ENCODE measurements at places on chromosomes 2 and 18.

DNA sequence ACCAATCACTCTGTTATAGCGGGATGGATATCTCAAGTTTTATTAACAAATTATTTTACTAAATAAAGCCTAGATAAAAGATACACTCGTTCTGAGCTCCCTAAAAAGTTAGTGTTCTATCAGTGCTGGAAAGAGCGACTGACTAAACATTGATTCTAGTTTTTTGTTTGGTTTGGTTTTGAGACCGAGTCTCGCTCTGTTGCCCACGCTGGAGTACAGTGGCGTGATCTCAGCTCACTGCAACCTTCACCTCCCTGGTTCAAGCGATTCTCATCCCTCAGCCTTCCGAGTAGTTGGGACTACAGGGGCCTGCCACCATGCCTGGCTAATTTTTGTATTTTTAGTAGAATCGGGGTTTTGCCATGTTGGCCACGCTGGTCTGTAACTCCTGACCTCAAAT is 73.8 kb upstream of the CDCA7 start:
- no peak for DNase-seq

DNA sequence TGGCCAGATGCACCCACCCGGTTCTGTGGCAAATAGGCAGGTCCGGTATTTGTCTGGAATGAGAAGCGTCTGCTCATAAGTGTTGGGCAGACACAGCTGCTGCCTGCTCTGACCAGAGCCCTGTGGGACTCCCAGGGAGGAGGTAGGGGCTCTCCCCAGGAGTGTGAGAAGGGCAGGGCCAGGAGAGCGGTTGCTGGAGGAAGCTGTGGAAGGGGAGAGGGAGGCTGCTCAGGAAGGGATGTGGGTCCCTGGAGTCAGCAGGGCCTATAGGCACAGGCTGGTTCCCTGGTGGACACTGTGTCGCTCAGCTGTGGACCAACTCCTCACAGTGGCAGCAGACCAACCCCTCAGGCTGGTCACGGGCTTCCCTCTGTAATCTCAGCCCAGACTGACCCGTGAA is 109.2 kb downstream of the DYSF start:
- no peak for DNase-seq

GRCh38 chr18:79635427-79635726 is 44.2 kb upstream of the CTDP1 start:
- DNase-seq = no peak

GRCh38 chr2:96859099-96859649 is 1.4 kb upstream of the ANKRD39 start:
- no peak for DNase-seq

DNA sequence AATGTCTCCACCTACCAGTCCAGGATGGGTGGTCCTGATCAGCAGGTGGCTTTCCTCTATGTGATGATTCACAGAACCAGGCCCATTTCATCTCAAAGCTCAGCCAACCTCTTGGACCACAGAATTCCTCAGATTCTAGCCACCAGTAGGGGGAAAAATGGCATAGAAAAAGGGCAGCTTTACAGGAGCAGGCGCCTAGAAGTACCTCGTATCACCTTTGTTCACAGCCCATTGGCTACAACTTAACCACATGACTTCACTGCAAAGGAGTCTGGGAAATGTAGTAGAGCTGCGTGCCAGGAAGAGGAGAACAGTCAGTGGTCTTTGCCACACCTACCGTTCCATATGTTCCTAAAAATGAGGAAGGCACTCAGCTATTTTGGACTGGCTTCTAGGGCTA is 62.8 kb upstream of the DTNA start:
- DNase-seq = peak; percentile 89

GRCh38 chr18:74654638-74655037 is 57.0 kb downstream of the ZNF407 start:
- no peak for DNase-seq

- DNase-seq = peak; percentile 11
Measured at GRCh38 chr2:128645631-128646030, 327.0 kb upstream of the HS6ST1 start.

DNA sequence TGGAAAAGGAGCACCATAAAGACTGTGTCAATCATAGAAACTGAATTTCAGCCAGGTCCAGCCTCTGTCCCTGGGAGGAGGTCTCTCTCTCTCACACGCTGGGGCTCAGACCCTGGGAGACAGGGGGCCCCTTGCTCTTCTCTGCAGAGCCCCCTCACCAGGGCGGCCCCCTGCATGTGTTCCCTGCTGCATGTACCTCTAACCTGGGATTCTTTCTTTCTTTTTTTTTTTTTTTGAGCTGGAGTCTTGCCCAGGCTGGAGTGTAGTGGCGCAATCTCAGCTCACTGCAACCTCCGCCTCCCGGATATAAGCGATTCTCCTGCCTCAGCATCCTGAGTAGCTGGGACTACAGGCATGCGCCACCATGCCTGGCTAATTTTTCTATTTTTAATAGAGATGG is 46.5 kb downstream of the TPO start:
- DNase-seq = no peak

DNA sequence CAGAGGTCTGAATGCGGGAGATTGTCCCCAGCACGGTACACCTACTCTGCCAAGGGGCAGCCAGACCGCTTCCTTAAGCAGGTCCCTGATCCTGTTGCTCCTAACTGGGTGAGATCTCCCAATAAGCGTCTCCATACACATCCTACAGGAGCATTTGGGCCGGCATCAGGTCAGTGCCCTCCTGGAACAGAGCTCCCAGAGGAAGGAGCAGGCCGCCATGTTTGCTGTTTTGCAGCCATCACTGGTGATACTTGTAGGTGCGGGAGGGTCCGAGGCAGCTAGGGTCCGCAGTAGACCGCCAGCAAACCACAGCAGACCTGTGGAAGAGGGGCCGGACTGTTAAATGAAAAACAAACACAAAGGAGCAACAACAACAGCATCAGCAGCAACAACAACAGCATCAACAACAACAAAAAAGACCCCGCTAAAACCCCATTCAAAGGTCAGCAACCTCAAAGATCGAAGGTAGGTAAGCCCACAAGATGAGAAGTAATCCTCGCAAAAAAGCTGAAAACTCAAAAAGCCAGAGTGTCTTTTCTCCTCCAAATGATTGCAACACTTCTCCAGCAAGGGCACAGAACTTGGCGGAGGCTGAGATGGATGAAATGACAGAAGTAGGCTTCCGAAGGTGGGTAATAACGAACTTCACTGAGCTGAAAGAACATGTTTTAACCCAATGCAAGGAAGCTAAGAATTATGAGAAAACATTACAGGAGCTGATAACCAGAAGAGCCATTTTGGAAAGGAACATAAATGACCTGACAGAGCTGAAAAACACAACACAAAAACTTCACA is 79.0 kb upstream of the CDH7 start:
- DNase-seq = no peak

- no peak for DNase-seq
Measured at GRCh38 chr18:48576457-48576771, 37.6 kb downstream of the CTIF start.

DNA sequence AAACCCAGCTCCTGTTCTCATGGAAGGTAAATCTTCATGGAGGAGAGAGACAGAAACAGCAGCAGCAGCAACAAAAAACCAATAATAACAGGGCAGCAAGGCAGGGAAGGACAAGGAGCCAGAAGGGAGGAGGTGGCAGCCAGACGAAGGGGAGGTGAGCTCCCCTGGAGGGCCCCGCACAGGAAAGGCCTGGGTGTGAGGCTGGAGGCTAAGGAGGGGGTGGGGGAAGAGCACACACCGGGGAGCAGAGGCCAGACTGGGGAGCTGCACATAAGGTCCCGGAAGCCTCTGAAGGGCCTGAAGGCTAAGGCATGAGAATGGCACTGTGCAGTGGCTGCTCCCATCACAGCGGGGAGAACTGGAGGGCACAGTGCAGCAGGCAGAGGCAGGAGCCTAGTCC is 94.8 kb upstream of the SMAD7 start:
- peak; percentile 41 for DNase-seq

DNA sequence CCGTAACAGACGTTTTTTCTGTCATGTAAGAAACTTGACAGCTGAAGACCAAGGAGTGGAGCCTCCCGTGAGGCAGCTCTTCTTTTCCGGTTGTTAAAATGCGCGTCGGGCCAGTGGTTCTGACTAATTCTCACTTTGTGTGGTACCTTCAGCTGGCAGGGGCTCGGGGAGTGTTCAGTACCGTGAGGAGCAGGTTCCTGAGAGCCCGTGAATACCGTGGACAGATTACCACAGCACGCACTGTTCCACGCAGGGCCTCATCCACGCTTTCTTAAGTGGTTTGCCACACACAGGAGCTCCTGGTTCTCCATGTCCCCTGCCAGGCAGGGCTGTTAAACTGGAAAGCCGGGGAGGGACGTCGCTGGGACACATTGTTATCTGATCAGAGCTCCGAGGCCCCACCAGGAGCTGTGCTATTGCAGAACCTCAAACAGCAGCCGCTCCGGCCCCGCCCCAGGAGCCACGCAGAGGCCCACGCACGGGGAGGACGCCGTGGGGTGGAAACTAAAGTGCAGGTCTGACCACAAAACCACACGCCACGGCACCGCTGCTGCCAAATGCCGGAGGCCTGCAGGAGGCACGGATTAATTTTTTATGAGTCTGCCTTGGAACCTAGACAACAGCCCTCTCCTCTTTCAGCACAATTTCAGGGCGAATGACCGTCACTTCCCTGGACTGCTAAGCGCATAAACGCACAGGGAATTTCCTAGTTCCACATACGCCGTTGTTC is 43.3 kb downstream of the NFATC1 start:
- no peak for DNase-seq

DNA sequence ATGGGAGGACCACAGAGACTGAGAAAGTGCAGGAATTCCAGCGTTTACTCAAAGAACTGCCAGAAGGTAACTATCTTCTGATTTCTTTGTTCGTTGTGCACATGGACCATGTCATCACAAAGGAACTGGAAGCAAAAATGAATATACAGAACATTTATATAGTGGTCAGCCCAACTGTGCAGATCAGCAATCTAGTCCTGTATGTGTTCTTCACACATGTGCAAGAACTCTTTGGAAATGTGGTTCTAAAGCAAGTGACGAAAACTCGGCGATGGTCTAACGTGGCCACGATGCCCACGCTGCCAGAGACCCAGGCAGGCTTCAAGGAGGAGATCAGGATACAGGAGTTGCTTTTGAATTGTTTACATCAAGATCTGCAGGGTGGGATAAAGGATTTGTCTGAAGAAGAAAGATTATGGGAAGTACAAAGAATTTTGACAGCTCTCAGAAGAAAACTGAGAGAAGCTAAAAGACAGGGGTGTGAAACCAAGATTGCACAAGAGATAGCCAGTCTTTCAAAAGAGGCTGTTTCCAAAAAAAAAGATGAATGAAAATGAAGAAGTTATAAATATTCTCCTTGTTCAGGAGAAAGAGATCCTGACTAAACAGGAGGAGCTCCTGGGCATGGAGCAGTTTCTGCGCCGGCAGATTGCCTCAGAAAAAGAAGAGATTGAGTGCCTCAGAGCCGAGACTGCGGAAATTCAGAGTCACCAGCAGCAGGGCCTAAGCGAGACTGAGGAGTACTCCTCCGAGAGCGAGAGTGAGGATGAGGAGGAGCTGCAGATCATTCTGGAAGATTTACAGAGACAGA is 8.3 kb upstream of the CHST10 start:
- DNase-seq = no peak

- DNase-seq = peak; percentile 53
Measured at GRCh38 chr2:17962876-17963275, 84.4 kb downstream of the KCNS3 start.

DNA sequence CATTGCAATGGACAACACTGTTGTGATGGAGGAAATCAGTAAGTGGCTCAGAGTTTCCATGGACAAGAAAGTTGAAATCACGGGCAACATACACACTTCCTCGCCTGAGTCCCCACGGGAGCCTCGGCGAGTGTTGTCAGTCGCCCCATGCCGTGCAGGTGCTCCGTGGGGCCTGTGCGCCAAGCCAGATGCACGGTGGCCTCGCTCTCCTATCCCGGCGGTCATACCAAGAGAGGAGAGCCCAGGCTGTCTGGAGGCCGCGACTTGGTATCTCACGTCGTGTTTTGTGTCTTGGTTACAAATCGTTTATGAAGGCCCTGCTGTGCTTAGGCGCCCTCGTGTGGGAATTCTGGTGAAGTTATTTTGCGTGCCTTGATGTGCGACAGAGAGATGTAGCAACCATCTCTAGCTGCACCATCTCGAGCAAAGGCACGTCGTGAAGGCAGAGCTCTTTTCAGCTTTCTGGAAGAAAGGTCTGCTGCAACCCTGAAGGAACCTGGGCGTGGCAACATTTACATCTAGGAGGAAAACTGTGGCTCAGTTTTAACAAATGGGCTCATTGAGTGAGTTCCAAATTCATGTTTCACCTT is 21.8 kb downstream of the ATG4B start:
- DNase-seq = peak; percentile 82

DNA sequence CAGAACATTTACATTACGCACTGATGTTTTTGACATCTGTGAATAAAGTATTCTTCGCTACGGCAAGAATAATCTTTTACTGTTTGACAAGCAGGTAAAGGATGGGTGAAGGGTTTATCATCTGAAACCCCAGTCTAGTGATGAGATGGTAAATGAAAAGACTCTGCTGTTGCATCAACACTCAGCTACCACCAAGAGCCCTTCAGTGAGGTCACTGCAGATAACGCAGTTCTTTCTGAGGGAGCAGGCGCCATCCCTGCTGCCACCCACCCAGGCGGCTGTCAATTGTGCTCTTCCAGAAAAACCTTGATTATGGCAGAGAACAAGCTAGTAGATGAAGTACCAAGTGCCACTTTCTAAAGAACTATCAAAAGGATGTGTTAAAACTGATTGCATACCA is 58.7 kb downstream of the ABCG8 start:
- no peak for DNase-seq

- no peak for DNase-seq
Measured at GRCh38 chr18:44895176-44895798, 214.6 kb downstream of the SETBP1 start.

- peak; percentile 51 for DNase-seq
Measured at GRCh38 chr18:77131652-77132368, 773 bp downstream of the MBP start.

DNA sequence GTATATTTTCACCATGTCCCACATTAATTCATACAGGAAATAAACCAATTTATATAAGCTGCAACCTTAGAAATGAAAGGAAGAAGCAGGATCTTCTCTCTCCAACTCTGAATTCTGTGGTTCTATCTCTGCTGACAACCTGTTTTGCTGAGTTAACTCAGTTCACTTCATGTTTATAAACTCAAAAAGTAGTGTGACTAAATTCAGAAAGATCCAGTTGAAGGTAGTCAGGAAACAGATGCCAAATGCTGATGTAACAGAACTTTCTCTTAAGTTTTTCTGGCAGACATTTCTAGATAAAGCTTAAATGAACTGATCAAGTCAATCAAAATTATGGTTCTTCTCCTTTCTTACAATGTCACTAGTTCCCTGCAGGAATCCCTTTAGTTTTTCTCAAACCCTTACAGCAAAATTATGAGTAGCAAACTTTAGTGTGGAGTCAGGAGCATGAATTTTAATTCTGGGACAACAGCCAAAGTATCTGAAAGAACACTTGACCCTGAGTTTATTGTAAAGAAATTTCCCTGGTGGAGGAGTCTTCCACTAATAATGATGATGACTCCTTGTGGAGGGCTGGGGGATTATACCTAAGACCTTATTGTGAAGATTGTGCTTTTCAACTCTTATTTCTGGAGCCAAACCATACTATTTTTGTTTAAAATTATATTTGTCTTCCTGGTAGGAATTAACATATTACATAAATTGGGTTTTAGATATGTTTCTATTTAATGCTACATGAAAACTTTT is 216.9 kb downstream of the MYO3B start:
- DNase-seq = peak; percentile 17

GRCh38 chr2:11128243-11128951 is 26.9 kb upstream of the SLC66A3 start:
- DNase-seq = no peak
